Vagina (tissue), 2 donors: ENCODE measurements at places on chromosomes 2 and 18. TPM values are rescaled to one million over a fixed set of nuclear protein-coding genes. Genes with fewer than 3 reads are reported as not detected.

The CYRIA gene
- 12.5 TPM for total RNA-seq

The MAP3K19 gene
- total RNA-seq = not detected

- H3K27me3 ChIP-seq = no peaks in the 10 kb centered on the region
- DNase-seq = no peak
- no peak overlapping the region for H3K4me3 ChIP-seq
- H3K27ac ChIP-seq = no peak overlapping the region
- H3K36me3 ChIP-seq = no peaks in the 10 kb centered on the region
Observed at GRCh38 chr2:72138011-72138881, 9.4 kb downstream of the CYP26B1 start.

GRCh38 chr2:148978706-148979105 is 59.8 kb upstream of the LYPD6B start:
- H3K36me3 ChIP-seq = no peaks in the 10 kb centered on the region
- no peak overlapping the region for H3K27ac ChIP-seq
- no peaks in the 10 kb centered on the region for H3K27me3 ChIP-seq
- peaks cover 7% of the 10 kb centered on the region for H3K4me1 ChIP-seq
- no peak overlapping the region for H3K4me3 ChIP-seq

GRCh38 chr2:117557626-117558025 is 256.9 kb upstream of the DDX18 start:
- no peak for DNase-seq
- H3K4me3 ChIP-seq = no peak overlapping the region
- no peak overlapping the region for H3K27ac ChIP-seq
- H3K36me3 ChIP-seq = no peaks in the 10 kb centered on the region
- no peaks in the 10 kb centered on the region for H3K4me1 ChIP-seq
- no peaks in the 10 kb centered on the region for H3K27me3 ChIP-seq
